ENCODE measurements at places on chromosomes 5 and 9.

- DNase-seq = no peak
Observed at GRCh38 chr5:132203464-132203818, 24.2 kb downstream of the P4HA2 start.

DNA sequence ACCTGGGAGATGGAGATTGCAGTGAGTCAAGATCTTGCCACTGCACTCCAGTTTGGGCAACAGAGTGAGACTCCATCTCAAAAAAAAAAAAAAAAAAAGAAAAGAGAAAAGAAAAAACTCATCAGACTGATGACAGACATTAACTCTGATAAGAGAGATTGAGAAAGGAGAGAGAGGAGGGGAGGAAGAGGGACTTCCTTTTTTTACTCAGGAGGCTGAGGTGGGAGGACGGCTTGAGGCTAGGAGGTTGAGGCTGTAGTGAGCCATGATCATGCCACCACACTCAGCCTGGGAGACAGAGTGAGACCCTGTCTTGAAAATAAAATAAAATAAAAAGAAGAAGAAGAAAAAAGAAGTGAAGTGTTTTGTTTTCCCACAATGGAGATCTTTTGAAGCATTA, 9.7 kb upstream of the MSMP start:
- no peak for DNase-seq

DNA sequence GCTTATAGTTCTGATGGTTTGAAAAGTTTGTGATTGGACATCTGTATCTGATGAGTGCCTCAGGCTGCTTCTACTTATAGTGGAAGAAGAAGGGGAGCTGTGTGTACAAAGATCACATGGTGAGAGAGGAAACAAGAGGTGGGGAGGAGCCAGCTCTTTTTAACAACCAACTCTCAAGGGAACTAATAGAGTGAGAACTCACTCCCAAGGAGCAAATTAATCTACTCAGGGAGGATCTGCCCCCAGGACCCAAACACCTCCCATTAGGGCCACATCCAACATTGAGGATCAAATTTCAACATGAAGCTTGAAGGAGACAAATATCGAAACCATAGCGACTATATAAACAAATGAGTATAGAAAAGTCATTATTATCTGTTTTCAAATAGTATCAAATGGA, 64.7 kb upstream of the PRLR start:
- no peak for DNase-seq

- no peak for DNase-seq
Observed at GRCh38 chr5:43232943-43233833, 41.2 kb downstream of the NIM1K start.

- DNase-seq = no peak
Observed at GRCh38 chr5:91514400-91514799, 131.3 kb upstream of the ARRDC3 start.

All from memory B cell (primary cell).